T1000 (cell line): ENCODE measurements at places on chromosomes 12 and 14.

- no peak for DNase-seq
Observed at GRCh38 chr14:81179631-81180030, 41.1 kb downstream of the GTF2A1 start.

DNA sequence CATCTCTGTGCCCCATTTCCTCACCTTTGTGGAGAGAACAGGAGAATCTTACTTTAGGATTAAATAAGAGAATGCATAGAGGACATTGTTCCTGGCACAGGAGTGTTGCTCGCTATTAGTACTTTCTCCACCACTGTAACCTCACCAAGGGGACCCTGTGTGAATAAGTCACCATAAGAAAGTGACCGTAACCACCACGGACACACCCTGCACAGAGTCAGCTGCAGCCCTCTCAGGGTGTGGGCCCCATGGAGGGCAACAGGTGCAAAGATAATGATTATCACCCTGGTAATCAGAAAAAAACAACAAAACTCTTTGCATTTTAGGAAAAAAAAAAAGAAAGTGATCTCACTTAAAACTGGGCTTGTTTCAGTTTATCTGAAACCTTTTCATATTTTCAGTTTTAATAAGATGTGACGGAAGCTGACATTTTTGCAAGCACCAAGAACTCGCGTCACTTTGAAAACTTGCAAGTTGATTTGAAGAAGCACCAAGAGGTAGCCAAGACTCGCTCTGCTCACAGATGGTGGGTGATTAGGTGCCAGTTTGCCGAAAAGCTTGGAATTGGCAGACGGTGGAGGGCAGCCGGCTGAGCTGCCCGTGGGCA is 87.0 kb upstream of the VRK1 start:
- DNase-seq, result no peak

DNA sequence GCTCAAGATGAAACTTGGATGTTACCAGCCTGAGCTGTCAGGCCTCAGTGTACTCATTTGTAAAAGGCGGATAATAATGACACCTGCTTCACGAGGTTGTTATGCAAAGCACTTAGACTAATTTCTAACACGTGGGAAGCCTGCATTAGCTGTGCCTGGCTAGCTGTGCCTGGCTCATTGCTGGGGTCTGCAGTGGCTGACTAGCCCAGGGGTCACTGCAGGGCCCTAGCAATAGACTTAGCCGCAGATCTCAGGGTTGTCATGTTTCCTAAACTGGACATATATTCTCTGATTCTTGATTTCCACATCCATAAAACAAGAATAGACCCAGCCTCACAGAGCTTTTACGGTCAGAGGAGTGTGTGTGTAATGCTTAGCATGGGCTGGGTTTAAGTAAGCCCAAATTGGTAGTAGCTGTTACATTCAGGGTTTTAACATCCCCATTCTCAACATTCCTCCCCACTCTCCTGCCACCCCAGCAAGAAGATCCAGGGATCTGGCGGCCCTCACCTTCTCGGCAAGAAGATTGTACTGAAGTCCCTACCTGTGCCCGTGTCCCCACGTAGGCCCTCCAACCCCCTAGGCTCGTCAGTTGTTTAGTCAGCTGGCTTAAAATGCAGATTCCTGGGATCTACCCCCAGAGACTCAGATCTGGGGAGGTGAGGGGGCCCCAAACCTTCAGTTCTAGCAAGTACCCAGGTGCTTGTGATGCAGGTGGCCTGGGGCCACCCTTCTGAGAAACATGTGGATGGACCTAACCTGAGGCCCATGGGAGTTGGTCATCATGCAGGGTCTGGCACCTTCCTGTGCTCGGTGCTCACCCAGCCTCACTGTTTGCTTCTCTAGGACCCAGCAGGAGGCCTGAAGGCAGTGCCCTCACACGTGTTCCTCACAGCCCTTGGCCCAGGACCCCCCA is 8.6 kb downstream of the NR4A1 start:
- no peak for DNase-seq

GRCh38 chr12:93022603-93023340 is 93.7 kb upstream of the EEA1 start:
- DNase-seq, result no peak

GRCh38 chr12:104155711-104156555 is 17.9 kb upstream of the NFYB start:
- no peak for DNase-seq

DNA sequence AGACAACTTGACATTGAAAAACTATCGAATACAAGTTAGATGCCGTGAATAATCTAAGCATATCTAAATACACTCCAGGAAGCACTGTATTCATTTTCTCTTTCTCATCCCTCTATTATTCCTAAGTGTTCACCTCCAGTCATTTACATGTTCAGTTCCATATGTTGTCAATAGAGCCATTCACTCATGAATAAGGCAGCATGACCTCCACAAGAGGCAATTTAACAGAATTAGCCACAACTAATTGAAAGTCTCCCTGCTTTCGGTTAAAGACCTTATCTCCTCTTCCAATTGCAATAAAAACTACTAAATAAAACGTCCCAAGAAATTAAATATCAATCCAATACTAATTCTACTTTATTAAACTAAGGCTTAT is 1.8 kb downstream of the LRIG3 start:
- DNase-seq, result no peak

GRCh38 chr14:80465546-80466220 is 254.4 kb upstream of the DIO2 start:
- no peak for DNase-seq

DNA sequence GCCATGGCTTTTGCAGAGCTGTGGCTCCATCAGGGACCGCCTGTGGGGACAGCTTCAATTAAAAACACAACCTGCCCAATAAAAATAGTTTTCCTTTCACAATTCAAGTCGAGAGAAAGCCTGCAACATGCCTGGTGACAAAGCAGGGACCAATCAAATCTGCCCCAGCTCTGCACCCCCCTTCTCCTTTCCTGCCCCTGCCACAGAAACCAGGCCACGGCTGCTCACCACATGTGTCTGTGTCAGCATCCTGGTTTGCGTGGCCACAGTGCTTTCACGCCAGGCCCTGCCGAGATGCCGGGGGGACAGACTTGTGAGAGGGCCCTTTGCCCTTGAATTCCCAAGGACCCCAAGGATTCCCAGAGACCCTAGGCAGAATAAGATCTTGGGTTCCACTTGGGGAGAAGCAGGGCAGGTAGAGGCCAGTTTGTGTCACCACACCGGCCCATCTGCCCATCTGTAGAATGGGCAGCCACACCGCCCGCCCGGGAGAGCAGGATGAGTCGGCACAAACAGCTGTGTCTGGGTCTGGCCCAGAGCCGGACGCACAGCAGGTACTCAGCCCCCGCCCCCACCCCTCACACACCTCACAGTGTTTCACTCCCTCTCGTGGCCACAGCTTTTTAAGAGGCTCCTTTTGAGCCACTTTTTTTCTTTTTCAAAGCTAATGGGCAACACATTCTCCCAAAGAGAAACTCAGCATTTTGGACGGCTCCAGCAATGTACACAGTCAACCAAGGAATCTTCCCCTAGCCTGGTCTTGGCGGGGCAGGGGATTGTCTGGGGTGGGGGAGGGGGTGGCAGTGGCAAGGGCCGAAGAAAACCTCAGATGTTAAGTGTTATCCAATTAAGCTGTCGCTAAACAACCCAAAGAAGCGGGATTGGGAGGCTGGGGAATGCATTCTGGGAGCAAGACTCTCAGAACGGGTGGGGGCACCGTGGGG is 41.5 kb downstream of the BCL11B start:
- DNase-seq, result no peak

GRCh38 chr12:65313719-65314317 is 35.3 kb downstream of the MSRB3 start:
- DNase-seq, result no peak

GRCh38 chr14:43541356-43541755 is 965.7 kb downstream of the FSCB start:
- DNase-seq, result no peak

DNA sequence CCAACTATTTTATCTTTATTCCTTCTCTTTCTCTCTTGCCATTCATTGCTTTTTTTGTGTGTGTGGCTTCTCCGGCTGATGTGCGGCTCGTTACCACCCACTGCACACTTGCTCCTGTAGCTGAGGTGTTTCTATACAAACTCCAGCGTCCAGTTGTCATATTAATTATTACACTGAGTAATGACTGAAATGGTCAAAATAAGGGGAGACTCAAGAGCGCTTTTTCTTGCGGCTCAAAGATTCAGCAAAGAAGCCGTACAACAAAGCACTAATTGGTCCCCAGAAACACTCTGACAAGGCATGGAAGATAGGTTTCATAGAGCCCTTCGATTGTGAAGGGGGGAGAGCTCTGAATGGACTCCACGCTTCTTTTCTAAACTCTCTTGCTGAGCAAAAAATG is 5.6 kb upstream of the ASCL1 start:
- no peak for DNase-seq

GRCh38 chr12:52828591-52829021 is 5.5 kb downstream of the KRT79 start:
- DNase-seq, result no peak

- DNase-seq, result no peak
Observed at GRCh38 chr12:114729731-114730130, 45.8 kb upstream of the TBX3 start.

DNA sequence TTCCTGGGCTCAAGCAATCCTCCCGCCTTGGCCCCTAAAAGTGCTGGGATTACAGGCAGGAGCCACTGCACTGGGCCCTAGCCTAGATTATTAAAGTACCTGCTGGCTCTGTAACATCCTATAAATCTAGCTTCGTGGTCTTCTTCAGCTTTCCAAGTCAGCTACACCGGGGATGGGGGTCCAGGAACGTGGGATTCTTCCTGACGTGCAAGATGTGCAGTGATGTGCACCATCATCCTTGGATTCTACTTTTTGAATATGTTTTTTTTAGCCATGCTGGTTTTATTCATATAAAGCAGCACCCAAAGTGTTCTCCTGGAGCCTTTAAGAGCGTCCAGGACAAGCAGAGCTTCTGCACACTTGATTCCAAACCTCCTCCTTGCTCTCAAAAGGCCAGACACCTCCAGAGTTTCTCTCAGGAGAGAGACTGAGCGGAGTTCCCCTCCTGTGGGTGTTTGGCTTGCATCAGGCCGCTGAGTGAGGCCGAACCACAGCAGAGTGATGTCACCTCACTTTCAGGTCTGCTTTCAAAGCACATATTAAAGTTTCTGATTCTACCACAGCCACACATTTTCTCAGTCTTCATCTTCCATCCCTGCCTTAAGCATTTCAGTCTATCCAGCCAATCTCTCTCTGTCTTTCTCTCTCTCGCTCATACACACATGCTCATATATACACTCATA is 33.4 kb downstream of the VCPKMT start:
- no peak for DNase-seq

DNA sequence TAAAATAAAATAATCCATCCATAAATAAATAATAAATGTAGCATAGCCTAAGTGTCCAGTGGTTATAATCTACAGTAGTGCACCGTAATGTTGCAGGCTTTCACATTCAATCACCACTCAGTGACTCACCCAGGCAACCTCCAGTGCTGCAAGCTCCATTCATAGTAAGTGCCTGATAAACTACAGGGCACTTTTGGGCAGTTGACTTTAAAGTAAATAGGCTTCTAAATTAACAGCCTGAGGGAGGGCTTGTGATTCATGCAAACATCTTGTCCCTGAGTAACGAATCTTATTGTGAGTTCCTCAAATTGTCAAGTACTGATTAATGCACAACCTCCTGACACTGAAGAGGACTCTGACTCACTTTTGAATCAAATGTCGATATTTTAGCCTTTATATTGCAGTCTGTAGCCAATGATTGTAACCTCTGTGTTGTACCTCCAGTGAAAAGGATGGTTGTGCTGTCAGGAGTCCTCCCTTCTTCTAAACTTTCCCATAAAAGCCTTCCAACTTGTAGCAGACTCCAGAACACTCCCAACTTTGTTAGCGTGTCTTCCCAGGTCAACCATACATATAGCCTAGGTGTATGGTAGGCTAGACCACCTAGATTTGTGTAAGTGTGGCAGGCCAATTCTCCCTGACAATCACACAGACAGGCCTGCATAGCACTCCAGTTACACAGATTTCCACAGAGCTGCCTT is 55.0 kb upstream of the BICD1 start:
- peak; percentile 55 for DNase-seq

DNA sequence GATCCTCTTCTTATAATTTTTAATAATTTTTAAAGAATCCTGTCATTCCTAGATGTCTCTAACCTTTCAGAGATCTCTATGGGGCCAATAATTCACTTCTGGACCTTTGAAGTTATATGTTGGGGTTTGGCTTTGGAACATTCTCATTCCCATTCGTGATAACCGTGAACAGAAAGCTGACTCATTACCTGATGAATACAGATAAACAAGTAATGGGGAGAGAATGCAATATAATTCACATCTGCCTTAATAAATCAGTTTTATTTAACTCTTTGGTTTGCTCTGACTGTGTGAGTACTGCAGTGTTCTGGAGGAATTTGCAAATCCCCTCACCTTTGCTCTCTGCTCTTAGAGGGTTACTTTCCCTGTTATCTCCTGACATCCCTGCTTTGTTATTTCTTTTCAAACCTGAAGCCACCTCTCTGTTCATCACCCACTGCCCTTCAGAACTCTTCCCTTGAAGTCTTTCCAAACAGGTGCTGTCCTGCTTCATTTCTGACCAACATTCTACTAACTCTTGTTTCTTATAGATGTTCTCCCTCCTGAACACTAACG is 79.6 kb upstream of the SLC38A2 start:
- DNase-seq, result no peak
